ENCODE measurements at places on chromosomes 16 and 17.

DNA sequence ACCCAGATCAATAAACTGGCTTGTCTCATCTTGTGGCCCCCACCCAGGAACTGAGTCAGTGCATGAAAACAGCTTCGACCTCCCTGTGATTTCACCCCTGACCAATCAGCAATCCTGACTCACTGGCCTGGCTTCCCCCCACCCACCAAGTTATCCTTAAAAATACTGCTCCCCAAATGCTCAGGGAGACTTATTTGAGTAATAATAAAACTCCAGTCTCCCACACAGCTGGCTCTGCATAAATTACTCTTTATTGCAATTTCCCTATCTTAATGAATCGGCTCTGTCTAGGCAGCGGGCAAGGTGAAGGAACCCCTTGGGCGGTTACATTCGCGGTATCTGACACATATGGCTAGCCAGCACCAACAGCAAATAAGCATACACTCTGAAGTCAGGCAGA is 9.8 kb upstream of the RABEP1 start:
- DNase-seq, result no peak

DNA sequence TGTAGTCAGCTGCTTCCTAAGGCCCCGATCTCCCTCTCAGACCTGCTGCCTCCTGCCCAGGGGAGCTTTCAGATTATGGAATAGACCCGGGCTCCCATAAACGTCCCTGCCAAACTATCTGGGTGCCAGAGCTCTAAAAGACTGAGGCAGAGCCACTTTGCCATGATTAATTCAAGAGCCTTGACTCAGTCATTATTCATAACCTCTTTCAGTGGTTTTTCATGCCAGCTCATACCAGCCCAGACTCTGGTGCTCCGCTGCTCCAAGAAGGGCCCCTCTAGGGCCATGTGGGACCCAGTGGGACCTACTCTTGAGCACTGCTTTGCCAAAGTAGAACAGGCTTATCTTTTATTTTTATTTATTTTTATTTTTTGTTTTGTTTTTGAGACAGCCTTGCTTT is 23.9 kb downstream of the DNAI2 start:
- no peak for DNase-seq

- DNase-seq, result no peak
Observed at GRCh38 chr16:60945225-60945624, 1091.0 kb downstream of the CDH8 start.

- DNase-seq, result no peak
Observed at GRCh38 chr16:80142281-80142680, 398.5 kb upstream of the DYNLRB2 start.

GRCh38 chr17:1109606-1110540 is 69.9 kb downstream of the ABR start:
- no peak for DNase-seq
